ENCODE measurements at places on chromosomes 2 and 18. TPM values are rescaled to one million over a fixed set of nuclear protein-coding genes. Genes with fewer than 3 reads are reported as not detected.

DNA sequence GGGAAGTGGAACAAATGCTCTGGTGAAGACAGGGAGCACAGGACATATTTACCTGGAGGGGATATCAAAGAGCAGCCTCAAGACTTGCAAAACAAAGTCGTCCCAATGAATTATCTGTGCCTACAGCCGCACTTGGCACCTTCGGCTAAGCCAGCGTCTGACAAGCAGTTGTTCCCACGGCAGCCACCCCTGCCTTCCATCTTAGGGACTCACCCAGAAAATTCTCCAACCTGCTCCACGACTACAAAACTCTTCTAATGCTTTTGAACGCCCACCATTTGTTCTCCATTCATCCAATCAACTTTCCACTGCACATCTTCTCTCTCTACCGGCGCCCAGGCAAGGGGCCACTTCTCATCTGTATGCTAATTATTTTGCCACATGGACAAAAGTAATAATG lies 7.0 kb downstream of the MYT1L start:
- H3K27me3 ChIP-seq = no peaks in the 10 kb centered on the region
- no peaks in the 10 kb centered on the region for H3K36me3 ChIP-seq

- no peaks in the 10 kb centered on the region for H3K27me3 ChIP-seq
- H3K27ac ChIP-seq = no peak overlapping the region
- no peaks in the 10 kb centered on the region for H3K36me3 ChIP-seq
- no peak overlapping the region for H3K4me3 ChIP-seq
Measured at GRCh38 chr2:230904856-230905447, 20.1 kb downstream of the GPR55 start.

SLC35G4 gene
- total RNA-seq = not detected

DNA sequence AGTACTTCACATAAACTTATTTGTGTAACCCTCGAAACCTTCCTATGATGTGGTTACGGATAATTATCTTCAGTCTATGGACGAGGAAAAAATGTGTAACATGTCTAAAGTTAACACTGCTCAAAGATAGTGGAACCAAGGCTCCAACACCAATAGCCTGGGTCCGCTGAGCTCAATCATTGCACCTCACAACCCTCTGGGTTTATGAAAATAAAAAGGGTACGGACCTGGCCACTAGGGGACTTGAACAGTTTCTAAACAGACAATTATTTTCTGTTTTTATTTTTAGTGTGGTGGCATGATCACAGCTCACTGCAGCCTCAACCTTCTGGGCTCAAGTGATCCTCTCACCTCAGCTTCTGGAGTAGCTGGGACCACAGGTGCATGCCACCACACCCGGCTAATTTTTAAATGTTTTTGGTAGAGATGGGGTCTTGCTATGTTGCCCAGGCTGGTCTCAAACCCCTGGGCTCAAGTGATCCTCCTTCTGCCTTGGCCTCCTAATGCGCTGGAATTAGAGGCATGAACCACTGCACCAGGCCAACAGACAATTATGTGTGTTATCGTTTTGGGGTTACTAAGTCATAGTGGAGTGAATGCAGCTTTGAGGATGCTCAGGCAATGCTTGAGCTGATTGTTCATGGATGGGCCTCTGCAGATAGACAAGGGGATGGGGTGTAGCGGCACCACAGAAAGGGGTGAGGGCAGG lies 10.1 kb downstream of the CASP8 start:
- no peak overlapping the region for H3K4me3 ChIP-seq
- DNase-seq = no peak
- no peaks in the 10 kb centered on the region for H3K27me3 ChIP-seq
- no peaks in the 10 kb centered on the region for H3K4me1 ChIP-seq
- no peaks in the 10 kb centered on the region for H3K36me3 ChIP-seq
- no peak overlapping the region for H3K27ac ChIP-seq

POMC gene
- 0.53 TPM for total RNA-seq
